Aorta (tissue), 5 donors: ENCODE measurements at places on chromosomes 4 and X.

DNA sequence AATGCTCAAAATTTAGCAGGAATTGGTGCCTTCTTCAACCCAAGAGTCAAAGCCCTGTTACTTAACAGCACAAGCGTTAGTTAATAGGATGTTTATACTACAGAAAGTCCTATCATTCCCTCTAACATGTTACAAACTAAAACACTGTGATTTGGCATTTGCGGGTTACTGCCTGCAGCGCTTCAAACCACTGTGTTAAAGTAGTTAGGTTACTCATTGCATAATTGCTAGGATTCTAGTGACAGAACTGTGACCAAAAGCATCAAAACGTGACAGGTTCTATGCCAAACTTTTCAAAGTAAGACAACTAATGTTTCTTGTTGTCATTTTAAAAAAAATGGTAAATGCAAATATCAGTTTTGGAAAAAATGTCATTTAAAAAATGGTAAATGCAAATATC is 442.8 kb upstream of the ZFP42 start:
- DNase-seq = no peak

DNA sequence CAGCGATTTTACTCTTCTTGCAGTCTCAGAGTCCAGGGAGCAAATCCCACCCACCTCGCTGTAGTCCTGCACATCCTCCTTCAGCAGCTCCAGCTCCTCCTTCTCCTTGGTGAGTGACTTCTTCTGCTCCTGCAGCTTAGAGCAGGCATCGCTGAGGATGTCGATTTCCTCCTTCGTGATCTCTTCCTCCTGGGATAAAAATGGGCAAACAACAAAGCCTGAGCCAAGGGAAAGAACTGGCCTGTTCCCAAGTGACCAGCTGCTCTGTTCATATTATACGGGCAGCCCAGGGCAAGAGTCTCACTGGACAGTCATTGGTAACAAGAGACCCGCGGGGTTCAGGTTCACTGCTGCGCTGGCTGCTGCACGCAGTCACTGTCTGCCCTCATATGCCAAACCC is 26.2 kb downstream of the FGFR3 start:
- DNase-seq = no peak

GRCh38 chr4:161252520-161253141 is 911.2 kb downstream of the FSTL5 start:
- DNase-seq = no peak

GRCh38 chrX:69431420-69431819 is 72.7 kb upstream of the NALF2 start:
- no peak for DNase-seq

DNA sequence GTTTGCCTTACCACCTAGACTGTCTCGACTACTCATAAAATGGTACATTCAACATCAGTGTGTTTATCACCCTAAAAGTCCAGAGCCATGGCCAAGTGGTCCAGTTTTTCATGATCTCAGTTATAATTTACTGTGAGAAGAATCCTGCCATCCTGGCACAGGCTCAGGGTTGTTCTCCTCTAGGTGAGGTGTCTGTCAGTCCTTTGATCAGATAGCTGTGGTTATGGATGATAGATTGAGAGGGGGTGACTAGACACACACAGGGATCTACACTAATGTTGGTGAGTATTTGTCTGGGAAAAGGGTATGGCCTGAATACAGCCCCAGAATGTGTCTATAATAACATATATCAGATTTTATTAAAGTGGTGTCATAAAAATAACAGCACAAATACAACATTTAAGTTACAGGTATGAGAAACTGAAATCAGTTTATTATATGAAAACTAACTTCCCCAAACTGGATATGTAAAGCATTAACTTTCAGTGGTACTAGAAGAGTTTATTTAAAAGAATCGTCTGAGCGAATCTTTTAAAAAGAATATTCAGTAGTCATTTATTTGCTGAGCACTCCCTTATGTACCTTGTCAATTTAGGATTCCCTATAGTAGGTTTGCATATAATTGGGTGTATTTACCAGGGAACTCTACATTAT is 93.3 kb downstream of the STIM2 start:
- no peak for DNase-seq

- DNase-seq = no peak
Measured at GRCh38 chr4:74716436-74716765, 77.9 kb downstream of the BTC start.

DNA sequence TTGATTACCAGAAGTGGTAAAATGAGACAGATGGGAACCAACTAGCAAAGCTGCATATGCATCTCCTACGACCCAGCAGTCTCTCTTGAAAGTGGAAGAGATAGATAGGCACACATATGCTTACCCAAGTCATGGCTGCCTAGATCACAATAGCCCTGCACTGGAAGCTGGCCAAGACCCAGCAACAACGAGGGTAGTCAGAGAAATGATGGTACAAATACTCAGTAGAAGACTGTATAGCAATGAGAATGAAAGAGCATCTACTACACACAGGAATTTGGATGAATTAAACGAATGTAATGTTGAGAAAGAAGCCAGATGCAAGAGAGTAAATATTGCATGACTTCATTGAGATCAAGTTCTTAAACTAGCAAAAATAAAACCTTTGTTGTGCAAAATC is 100.3 kb upstream of the FAT1 start:
- no peak for DNase-seq

GRCh38 chr4:9927341-9928007 is 93.8 kb downstream of the SLC2A9 start:
- DNase-seq = no peak

- no peak for DNase-seq
Measured at GRCh38 chr4:41535911-41536371, 2.0 kb upstream of the LIMCH1 start.

GRCh38 chr4:79697444-79697843 is 289.4 kb upstream of the GK2 start:
- no peak for DNase-seq

DNA sequence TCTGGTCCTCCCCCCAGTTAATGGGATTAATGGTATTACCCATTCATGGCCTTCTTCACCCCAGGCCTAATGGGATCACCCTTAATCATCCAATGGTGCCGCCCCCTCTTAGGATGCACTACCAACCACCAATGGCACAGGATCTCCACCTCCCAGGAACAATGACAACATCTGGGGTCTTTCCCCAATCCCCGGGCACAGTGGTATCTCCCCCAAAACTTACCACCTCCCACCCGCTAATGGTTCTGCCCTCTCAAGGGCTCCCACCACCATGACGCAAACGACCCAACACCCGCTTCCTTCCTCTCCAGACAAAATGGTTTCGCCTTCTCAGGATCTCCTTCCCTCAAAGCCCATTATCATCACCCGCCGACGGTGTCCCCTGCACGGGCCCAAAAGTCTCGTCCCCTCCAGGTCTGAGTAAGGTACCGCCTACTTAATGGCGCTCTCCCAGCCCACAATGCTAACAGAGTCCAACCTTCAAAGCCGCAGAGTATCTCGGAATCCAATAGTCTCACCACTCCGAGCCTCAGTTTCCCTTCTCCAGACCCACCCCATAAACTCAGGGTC is 458 bp downstream of the GRIPAP1 start:
- DNase-seq = peak; percentile 56

DNA sequence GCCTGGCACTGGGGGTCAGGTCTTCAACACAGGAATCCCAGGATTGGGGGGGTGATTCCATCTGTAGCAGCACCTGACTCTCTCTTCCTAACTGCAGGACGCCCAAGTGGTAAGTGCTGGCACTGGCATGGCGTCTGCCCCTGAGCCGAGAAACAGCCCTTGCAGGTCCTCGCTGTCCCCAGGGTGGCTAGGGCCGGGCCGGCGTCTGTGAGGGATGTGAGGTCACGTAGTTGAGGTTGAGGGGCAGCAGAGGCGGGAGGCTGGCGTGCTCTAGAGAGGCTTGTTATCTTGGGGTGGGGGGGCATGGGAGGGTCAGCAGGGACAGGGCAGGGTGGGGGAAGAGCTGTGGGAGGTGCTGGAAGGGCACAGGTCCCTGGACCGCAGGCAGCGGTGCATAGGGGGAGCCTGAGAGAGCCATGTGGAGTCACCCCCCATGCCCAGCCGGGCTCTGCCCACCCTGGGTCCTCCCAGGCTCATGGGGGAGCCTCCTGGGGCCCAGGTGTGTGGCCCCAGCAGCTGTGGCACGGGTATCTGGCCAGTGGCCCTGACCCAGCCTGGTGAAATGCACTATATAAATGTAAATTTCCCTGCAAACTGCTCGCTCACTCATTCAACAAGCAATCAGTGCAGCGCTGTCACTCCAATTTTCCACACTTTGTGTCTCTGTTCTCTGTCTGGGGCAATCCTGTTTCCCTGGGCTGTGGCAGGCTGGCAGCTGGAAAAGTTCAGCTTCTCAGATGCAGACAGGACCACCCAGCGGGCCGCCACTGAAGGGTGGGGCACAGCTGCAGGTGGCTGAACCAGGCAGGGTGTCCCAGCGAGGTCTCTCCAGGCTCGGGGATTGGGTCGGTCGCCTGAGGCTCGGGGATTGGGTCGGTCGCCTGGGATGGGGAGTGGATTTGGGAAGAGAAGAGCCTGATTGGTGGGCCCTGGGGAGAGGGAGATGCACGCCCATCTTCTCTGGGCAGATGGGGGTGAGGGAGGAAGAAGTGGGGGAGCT is 102.2 kb upstream of the NKX1-1 start:
- no peak for DNase-seq

DNA sequence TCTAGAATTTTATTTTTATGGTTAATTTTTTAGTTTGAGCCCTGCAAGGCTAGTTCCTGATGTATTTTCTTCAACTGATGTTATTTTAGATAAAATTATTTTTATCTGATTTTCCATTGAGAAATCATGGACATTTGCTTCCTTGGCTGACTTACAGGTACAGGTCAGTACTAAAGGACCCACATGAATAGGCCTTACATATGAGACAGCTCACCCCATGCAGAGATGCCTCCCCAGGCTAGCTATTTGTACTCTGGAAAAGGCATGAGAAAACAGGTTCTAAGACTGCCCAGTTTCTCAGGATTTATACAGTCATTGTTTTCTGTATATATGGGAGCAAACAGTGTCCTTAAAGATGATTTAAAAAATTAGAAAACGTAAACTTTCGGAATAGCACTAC is 255.5 kb downstream of the BMPR1B start:
- DNase-seq = no peak

- DNase-seq = no peak
Measured at GRCh38 chr4:152825336-152825735, 45.6 kb downstream of the ARFIP1 start.

- DNase-seq = no peak
Measured at GRCh38 chr4:139875411-139875825, 209.8 kb downstream of the MGST2 start.

DNA sequence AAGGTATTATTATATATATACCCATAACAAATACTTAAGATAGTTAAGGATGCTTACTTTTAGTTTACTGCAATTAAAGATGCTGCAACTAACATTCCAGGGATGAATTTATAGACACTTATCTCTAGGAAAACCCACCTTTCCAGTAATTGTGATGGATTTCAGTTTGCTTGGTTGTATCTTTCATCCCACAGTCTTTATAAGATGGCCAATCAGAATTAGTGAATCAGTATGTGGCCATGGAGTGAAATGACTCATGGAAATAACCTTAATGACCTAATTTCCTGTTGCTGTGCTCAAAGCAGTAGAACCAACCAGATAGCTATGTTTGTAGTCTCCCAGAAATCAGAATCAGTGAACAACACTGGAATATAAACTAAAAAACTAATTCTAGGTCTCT is 26.4 kb downstream of the MOSPD2 start:
- no peak for DNase-seq

DNA sequence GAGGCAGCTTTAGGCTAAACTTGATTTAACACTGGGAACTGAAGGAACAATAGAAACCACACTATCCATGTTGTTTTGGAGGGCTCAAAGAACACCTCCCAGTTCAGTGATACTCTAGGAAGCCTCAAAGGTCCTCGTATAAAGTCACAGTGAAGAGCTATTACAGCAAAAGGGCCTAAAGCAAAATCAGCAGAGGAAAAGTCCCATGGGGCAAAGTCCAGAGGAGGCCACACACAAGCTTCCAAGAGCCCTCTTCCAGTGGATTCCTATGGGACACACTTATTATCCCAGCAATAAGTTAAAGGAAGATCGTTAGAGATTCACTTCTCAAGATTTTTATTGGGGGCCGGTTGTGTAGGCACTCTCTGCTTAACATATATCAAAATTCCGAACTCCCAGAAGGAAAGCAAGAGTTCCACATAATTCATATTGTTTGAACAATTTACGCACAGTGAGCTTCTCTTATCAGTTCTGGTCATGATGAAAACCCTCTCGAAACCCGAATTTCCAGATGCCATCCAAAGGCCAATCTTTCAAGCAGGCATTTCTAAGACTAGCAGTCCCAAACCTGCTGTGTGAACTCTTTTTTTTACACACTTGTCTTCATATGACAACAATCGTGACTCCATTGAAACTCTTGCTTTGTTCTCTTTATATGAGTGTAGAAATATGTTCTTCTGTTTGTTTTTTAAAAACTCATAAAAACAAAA is 53.7 kb downstream of the ANXA5 start:
- DNase-seq = no peak

DNA sequence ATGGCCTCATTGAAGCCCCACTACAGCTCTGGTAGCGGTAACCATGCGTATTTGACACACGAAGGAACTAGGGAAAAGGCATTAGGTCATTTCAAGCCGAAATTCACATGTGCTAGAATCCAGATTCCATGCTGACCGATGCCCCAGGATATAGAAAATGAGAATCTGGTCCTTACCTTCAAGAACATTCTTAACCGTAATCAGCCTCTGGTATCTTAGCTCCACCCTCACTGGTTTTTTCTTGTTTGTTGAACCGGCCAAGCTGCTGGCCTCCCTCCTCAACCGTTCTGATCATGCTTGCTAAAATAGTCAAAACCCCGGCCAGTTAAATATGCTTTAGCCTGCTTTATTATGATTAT is 876 bp downstream of the HPRT1 start:
- DNase-seq = no peak

DNA sequence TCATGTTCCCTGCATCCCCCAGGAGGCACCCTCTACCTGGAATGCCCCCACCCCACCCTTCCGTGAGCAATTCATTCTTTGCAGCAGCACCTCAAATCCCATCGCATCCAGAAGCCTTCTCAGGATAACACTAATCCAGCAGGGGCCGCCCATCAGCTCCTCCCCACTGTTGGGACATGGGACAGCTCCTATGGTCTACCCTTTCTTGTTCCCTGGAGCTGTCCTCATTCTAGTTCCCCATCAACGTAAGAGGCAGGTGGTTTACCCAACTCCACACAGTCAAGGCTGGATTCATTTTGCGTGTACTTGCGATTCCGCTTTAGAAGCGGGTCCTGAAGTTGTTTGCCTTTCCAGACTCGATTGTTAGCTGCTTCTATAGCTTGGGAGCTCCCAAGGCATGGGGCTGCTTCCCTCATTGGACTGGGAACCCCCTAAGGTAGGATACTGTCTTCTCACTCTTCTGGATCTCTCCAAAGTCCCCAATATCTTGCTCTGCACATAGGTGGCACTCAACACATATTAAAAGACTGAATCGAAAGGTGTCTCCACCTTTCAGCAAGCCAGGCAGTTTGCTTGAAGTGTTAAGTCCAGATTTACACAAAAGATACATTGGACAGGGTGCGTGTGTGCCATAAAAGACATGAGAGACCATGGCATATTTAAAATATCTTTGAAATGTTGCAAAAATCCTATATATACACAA is 942 bp upstream of the APLN start:
- no peak for DNase-seq

- no peak for DNase-seq
Measured at GRCh38 chr4:47484168-47484567, 907 bp upstream of the ATP10D start.

- DNase-seq = no peak
Measured at GRCh38 chrX:145715641-145716138, 101.9 kb upstream of the SLITRK2 start.
